ENCODE measurements at places on chromosomes 3 and 15.

GRCh38 chr15:87477737-87478686 is 778.5 kb downstream of the NTRK3 start:
- DNase-seq, result peak; percentile 91

DNA sequence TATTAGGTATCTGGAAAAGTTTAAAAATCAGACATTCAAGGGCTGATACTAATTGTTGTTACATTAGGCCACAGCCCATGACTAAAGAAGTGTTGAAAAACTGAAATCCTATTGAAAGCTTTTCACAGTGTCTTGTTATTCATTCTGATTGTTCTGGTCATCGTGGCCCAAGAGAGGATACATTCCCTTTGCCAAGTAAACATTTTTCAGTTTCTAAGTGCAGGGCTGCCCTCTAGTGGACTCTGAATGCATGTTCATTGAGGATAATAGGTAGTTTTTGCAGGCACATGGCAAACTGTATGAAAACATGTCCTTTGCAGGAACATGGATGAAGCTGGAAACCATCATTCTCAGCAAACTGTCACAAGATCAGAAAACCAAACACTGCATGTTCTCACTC is 181.1 kb downstream of the MYRIP start:
- peak; percentile 17 for DNase-seq

- peak; percentile 96 for DNase-seq
These were observed 35.3 kb upstream of the MRPS22 start for GRCh38 chr3:139308560-139308959.

DNA sequence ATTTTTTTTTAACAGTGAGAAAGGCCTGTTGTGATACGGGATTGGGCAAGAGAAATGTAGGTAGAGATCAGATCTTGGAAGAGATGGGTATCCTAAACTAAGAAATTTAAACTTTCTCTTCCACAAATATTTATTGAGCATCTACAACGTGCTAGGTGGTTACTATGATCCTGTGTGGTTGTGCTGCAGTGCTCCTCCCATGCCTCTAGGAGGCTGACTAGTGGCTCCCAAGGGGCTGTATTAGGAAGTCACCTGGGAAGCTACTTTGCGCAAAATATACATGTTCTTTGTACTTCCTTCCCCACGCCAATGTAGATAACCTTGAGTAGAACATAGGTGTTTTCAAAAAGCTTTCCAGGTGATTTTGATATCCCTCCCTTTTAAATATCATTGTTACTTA is 27.2 kb downstream of the USP3 start:
- no peak for DNase-seq

DNA sequence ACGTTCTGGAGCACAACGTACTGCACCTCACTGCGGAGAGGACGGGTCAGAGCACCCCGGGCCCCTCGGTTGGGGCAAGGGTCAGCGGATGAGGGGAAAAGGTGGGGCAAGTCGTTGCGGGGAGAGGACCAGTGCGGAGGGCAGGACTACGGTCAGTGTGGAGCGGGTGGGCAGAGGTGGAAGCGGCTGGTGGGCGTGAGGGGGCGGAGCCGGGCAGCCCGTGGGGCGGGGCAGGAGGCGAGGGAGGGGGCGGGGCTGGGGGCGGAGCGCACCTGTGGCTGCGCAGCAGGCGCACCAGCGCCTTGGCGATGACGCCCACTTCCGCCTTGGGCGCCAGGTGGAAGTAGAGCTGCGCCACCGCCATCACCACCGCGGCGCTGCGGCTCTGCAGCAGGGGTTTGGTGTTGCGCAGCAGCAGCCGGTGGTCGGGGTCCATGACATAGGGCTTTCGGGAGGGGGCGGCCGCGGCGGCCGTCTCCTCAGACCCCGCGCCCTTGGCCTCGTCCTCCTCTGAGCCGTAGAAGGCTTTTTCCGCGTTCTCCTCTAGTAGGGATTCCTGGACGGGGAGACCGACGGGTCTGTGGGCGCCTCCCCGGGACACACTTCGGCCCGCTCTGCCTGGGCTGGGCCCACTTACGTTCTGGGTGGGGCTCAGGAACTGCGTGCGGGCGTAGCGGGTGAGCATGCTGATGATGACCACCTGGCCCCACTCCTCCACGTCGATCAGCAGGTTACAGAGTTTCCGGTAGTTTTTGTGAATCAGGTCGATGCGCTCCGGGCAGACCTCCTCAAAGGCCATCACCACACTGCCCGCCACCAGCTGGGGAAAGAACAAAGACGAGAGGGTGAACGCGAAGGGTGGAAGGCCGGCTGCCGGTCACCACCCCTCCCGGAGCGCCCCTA is 29.2 kb downstream of the AP3B2 start:
- no peak for DNase-seq

GRCh38 chr15:91271565-91272153 is 171.6 kb downstream of the SV2B start:
- DNase-seq, result peak; percentile 44

- no peak for DNase-seq
These were observed 75.0 kb upstream of the MBNL1 start for GRCh38 chr3:152193673-152194267.

DNA sequence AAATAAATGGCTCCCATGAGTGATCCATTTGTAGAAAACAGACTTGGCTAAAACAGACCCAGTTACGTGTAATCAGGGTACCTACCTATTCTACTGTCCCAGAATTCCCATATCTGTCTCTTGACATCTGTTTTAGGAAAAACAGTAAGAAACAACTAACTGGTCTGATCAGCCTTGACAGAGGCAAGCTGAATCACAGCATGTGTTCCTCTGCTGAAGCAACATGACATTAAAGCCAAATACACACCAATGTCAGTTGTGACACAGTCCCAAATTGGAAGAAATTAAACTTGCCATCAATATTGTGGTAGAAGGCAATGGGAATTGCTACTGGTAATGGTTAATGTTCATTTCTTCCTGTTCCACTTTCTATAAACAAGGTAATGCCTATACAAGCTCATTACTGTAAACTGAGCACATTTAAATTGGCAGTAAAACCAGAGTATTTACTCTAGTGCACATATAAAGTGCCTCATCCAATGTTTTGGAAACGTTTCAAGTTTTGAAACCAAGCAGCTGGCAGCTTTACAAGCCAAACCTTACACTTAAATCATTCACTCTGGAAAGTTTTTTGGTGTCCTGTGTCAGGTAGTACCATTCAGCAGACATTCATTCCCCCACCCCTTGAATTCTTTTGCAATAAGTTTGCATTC is 27.0 kb downstream of the ALDH1A2 start:
- no peak for DNase-seq

- DNase-seq, result no peak
These were observed 181.0 kb upstream of the ANKRD28 start for GRCh38 chr3:15978801-15979200.

- DNase-seq, result no peak
These were observed 34.7 kb upstream of the PYDC2 start for GRCh38 chr3:191426311-191426710.

DNA sequence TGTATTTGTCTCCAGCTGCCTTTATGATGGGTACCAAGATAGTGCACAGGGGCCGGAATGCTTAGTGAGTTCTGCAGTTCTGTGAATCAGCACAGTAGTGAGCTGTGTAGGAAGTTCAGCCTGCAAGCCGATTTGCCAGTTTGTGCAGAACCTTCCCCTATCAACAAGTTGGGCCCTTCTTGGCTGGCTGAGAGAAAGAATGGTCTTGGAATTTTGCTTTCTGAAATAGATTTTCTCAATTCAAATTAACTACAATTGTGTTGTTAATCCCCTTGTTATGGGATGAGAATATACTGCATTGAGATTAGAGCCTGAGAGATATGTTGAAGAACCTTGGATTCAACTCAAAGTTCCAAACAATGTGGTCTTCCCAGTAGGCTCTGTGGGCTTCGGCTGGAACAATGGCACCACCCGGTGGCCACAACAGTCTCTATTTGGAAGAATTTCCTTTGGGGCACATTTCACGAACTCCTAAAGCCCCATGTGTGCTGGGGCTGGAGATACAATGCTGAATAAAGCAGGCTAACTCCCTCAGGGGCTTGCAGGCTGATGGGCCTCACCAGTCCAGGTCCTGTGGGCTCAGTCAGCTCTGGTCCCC is 59.1 kb downstream of the TRIM42 start:
- DNase-seq, result no peak

DNA sequence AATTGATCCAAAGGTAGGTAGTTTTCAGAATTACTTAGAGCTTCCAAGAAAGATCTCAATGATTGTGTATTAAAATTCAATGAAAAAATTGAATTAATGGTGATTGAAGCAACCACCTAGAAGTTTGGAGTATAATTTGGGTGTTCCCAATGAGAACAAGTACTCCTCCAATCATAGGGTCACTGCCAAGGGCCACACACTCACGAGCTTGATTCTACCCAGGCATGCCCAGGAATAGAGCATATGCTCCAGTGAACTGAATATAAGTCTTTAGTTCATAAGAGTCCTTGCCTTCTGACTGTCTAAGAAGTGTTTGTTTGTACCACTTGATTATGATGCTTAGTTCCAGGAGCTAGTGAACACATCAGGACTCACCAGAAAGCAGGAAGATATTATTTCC is 133.9 kb downstream of the CPNE4 start:
- DNase-seq, result no peak

DNA sequence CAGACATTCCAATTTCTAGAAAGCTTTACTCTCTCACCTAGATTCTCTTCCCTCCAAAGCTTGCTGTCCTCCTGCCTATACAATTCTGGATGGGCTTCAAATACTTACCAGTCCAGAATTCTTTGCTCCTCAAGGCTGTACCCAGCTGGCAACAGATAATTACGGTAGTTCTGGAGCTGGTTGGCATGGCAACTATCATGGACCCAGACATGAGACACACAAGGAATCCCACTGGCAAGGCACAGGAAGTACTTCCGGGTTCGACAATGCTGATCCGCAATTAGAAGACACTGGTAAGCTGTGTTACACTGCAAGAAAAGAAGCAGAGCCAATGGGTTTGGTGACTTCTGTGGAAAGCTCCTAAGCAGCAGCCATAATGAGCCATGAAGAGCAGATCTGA is 37.9 kb downstream of the TUBGCP4 start:
- DNase-seq, result no peak

- DNase-seq, result no peak
These were observed 129.2 kb downstream of the CHDH start for GRCh38 chr3:53716998-53717397.

GRCh38 chr3:197302696-197303341 is 4.4 kb upstream of the DLG1 start:
- peak; percentile 66 for DNase-seq

- DNase-seq, result no peak
These were observed 118.4 kb upstream of the TPRG1 start for GRCh38 chr3:189053322-189053721.

All from RCC 7860 (cell line).